RWPE2 (cell line): ENCODE measurements at places on chromosomes 6 and 20.
A peak's percentile ranks its signal among the peaks of the same experiment; 100 is the strongest.

DNA sequence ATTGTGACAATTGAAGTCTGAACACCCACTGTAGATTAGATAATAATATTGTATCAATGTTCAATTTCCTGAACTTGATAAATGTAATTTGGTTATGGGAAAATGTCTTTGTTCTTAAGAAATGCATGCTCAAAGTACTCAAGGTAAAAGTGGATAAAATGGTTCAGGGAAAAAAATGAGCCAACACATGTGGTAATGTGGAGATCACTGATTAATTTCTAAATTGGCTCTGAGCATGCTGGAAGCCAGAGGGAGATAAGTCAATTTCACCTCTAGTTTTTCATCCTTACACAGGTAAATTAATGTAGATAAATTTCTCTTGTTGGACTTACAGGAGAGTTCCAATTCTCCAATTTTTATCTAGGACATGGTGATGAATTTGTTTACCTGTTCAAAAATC lies 8.0 kb upstream of the COMMD7 start:
- no peak for DNase-seq

- DNase-seq: no peak
Observed at GRCh38 chr6:79167931-79168694, 66.4 kb downstream of the HMGN3 start.

- no peak for DNase-seq
Observed at GRCh38 chr20:38982291-38982690, 20.1 kb downstream of the DHX35 start.

- DNase-seq: no peak
Observed at GRCh38 chr6:37807656-37808055, 11.9 kb upstream of the ZFAND3 start.

DNA sequence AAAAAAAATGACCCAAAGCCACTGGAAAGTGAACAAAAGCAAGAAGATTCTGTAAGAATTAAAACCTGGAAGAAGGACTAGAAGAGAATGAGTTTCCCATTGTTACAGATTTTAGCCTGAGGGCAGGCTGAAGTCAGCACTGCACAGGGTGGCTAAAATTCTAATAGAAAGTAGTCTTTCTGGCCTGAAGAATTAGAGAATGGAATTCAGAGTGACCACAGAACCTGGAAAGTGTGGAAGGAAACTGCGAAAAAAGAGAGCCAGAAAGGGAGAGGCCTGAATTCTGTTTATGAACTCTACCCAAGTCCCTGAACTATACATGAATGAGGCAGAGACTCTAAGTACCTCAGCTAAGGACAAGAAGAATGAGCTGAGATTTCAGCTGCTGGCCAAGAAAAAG lies 38.9 kb upstream of the FILIP1 start:
- DNase-seq: no peak

- DNase-seq: peak; percentile 83
Observed at GRCh38 chr20:61628901-61629601, 377.0 kb downstream of the CDH4 start.

DNA sequence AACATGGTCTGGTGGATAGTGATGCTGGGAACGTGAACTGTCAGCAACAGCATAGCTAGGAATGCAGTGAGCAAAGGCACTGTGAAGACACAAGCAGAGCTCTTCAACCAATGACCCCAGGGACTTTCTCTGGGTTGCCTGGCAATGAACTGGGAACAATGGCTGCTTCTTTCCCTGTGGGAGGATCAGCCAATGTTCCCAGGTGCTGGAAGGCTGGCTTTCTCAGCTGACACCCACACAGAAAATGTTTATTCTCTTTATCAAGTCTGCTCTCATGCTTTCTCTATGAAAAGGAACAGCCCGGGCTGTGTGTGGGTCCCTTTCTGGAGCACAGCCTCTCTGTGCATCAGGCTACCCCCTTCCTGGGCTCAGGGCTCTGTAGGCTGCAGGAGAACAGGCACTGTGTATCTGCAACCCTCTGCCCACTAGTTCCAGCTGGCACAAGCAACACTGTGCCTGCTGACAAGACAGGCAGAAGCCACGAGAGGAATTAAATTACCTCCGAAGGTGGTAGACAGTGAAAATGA lies 54.2 kb downstream of the HFE start:
- no peak for DNase-seq

- peak; percentile 31 for DNase-seq
Observed at GRCh38 chr20:51423810-51424209, 118.7 kb downstream of the NFATC2 start.

- DNase-seq: no peak
Observed at GRCh38 chr6:161476711-161477110, 202.8 kb upstream of the AGPAT4 start.

GRCh38 chr20:15658295-15658694 lies 915.0 kb downstream of the KIF16B start:
- DNase-seq: no peak

GRCh38 chr6:85017352-85017751 lies 253.0 kb upstream of the TBX18 start:
- DNase-seq: no peak

GRCh38 chr6:149474108-149474935 lies 10.5 kb downstream of the ZC3H12D start:
- DNase-seq: no peak

GRCh38 chr6:20203561-20204511 lies 8.4 kb downstream of the MBOAT1 start:
- DNase-seq: no peak

- no peak for DNase-seq
Observed at GRCh38 chr6:154852687-154853086, 119.5 kb downstream of the SCAF8 start.

- DNase-seq: no peak
Observed at GRCh38 chr6:111763381-111763780, 109.9 kb downstream of the FYN start.

GRCh38 chr20:40774252-40774651 lies 85.2 kb upstream of the MAFB start:
- DNase-seq: no peak

- DNase-seq: no peak
Observed at GRCh38 chr6:135994857-135995544, 143.5 kb downstream of the PDE7B start.

DNA sequence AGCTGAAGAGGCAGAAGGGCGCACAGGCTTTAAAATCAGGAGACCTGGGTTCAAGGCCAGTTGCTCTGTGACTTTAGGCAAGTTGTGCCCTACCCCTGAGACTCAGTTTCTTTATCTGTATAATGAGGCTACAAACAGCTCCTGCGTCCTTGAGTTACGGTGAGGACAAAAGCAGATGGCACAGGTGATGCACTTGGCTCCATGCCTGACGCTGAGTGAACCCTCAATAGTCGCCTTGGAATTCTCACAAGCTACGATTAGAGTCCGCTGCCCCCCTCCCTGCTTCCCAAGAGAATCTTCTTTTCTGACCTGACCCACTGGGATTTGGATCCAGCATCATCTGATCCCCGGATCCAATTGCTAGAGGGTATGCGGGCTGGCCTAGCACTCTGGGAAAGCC lies 6.4 kb downstream of the KCNG1 start:
- DNase-seq: no peak

GRCh38 chr6:100913400-100914276 lies 32.5 kb upstream of the ASCC3 start:
- DNase-seq: no peak
